ENCODE measurements at places on chromosomes 4 and X. TPM values are rescaled to one million over a fixed set of nuclear protein-coding genes. Genes with fewer than 3 reads are reported as not detected.

DNA sequence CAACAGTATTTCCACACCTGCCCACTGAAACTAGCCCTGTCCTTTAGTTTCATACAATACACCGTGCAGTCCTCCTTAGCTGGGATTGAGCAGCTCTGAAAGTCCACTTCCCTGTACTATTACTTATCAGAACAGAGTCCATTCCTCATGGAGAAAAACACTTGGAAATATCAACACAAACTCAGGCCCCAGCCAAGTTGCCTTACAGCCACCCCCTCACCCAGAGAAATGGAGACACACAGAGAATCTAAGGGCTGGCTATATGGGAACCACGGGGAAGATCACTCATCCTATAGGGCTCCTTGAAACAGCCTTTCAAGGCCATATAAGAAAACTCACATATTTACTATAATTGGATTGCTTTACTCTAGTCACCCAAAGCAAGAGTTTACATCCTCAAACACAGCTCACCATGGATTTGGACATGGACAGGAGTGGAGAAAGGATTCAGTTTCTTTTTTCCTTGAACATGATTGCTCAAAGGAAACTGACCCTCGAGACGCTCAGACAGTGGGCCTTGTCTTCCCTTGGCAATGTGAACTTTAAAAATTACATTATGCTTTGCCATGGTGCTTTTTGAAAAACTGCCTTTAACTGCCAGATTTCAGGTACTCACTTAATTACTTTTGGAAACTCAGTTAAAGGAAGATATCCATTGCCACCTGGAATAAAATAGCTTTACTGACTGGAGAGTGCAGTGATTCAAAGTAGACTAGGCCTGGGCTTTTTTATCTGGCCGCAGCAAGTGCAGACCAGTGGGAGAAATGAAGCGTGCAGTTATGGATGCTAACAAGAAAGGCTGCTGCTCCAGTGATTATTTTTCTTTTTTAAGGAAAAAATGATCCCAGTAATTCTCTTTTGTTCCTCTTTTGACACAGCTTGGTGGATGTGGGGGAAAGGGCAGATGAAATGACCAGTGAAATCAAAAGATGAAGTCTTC, 1.6 kb downstream of the SCARB2 start:
- no peak for DNase-seq

IRS4 gene
- not detected for total RNA-seq

- no peak for DNase-seq
Measured at GRCh38 chr4:102901804-102902203, 33.0 kb downstream of the CISD2 start.

GRCh38 chr4:123877551-123877950, 481.0 kb downstream of the SPRY1 start:
- no peak for DNase-seq

ARMCX1 gene
- total RNA-seq: 0.77 TPM

XK gene
- total RNA-seq: 0.17 TPM

AMMECR1 gene
- 12.6 TPM for total RNA-seq

GRCh38 chr4:86991994-86992393, 57.2 kb downstream of the AFF1 start:
- no peak for DNase-seq

- no peak for DNase-seq
Measured at GRCh38 chr4:154416190-154416547, 75.4 kb downstream of the DCHS2 start.

DNA sequence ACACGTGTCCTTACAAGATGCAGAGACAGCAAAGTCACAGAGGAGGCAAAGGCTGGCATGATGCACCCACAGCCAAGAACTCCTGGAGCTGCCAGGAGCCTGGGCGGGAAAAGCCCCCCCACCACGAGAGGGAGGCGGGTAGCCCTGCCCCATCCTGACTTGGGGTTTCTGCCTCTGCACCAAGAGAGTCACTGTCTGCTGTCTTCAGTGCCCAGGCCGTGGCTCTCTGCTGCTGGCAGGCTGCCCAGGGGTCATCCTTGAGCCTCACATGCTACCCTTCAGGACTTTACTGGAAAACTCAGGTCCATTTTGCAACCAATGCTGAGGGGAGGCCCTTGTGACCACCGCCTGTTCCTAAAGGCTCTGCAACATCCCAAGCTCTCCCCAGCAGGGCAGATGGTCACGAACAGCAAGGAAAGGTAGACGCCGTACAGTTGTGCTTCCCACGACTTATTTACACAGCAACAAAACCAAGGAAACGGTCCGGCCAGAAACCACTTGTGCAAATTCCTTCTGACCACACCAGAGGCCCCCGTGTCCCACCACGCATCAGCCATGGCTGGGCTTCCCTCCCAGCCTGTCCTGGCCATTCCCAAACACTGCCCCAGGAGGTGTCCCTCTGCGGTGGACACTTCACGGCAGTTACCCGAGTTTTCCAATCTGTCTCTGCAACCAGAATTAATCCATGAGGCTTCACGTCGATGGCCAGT, 56.9 kb downstream of the ACOX3 start:
- DNase-seq: no peak

PABPC5 gene
- total RNA-seq: not detected

GRCh38 chr4:175469514-175469913, 342.6 kb downstream of the GPM6A start:
- no peak for DNase-seq

HTN1 gene
- not detected for total RNA-seq

DNA sequence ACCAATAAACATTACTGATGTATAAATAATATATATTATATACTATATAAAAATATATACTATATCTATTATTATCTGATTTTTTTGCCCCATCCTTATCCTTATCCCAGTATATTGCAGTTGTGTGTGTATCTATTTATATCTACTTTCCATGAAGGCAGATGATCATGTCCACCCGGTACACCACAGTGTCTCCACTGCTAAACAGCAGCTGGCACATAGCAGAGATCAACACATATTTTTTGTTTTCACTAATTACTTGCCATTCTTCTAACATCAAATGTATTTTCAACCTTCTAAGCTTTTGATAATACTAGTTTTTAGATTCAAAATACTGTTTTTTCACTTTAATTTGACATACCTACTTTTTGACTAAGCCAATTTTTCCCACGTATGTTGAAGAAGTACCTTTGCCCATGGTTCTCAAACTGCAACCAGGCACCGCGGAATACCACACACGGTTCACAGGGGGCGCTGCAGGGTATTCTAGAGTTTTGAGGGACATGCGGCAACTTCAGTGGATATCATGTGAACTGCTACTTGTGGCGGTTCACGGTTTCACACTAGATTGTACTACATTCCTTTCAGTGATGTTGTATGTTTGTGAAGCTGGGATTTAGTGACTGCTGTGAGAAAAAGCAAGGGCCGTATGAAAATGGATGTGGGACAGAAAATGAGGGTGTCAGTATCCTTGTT, 182.5 kb upstream of the NPY2R start:
- DNase-seq: no peak

- DNase-seq: no peak
Measured at GRCh38 chr4:93342738-93343137, 485.8 kb upstream of the ATOH1 start.

SUPT20HL2 gene
- total RNA-seq: not detected

PNMA6F gene
- total RNA-seq: not detected

DNA sequence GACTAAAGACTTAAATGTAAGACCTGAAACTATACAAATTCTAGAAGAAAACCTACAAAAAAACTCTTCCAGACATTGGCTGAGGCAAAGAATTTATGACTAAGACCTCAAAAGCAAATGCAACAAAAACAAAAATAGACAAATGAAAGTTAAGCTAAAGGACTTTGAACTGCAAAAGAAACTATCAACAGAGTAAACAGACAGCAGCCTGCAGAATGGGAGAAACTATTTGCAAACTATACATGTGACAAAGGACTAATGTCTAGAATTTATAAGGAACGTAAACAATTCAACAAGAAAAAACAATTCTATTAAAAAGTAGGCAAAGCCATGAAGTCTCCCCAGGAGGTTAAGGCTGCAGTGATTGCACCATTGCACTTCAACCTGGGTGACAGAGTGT, 9.1 kb downstream of the FAM47E start:
- no peak for DNase-seq
